NCI-H526 treated with DMSO at 0.1 percent for 48 hours (cell line): ENCODE measurements at places on chromosomes 2 and 18.

GRCh38 chr18:75074196-75075015, 134.5 kb downstream of the PTGR3 start:
- no peak for DNase-seq

DNA sequence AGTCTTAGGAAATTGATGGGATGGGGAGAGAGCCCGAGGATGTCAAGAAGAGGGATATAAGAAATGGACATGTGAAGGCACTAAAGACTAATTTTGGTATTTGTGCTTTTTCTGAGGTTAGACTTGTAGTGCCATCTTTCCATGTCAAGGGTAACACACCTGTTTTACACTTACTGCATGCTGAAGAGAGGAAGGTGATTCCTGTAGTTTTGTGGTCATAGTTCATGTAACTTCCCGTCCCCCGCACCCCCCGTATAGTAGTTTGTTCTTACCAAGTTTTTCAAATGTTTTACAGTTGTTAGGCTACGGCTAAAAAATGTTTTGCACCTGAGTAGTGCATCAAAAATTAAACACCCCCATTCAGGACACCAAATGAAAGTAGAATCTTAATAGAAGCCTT, 73.8 kb downstream of the CLIP4 start:
- DNase-seq = no peak

DNA sequence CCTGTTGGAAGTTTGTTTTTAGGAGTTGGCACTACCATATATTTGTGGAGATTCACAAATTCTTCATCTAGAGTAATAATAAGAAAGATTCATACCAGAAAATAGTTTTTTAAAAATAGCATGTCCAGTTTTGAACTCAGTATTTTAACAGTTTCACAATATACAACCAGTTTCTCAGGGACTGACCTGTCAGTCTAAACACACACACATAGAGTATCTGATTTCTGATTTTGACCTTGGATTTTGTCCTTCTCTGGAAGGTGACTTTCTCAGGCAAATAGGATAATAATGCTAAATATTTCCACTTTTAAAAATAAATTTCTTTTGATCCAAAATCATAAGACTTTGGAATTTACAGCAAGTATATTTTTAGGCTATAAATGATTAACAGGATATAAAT, 32.0 kb downstream of the MFSD6 start:
- no peak for DNase-seq

GRCh38 chr2:73899801-73900336, 7.1 kb downstream of the ACTG2 start:
- DNase-seq = no peak

- no peak for DNase-seq
Measured at GRCh38 chr2:32067549-32067948, 4.2 kb downstream of the SPAST start.

GRCh38 chr2:40477361-40477760, 25.5 kb upstream of the SLC8A1 start:
- no peak for DNase-seq

- DNase-seq = no peak
Measured at GRCh38 chr2:45799679-45800381, 148.4 kb downstream of the PRKCE start.

GRCh38 chr2:71614976-71615766, 161.8 kb downstream of the DYSF start:
- DNase-seq = no peak

GRCh38 chr18:2990956-2991640, 21.8 kb downstream of the LPIN2 start:
- DNase-seq = no peak

DNA sequence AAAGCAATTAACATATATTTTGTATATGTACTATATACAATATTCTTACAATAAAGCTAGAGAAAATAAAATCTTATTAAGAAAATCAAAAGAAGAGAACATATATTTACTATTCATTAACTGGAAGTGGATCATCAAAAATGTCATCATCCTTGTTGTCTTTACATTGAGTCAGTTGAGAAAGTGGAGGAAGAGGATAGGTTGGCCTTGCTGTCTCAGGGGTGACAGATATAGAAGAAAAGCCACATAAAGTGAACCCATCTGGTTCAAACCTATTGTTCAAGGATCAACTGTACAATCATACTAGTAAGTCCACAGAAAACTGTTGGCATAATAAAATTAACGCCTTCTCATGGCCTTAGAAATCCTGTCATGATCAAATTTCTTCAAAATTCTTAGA, 26.6 kb downstream of the SESTD1 start:
- DNase-seq = no peak

DNA sequence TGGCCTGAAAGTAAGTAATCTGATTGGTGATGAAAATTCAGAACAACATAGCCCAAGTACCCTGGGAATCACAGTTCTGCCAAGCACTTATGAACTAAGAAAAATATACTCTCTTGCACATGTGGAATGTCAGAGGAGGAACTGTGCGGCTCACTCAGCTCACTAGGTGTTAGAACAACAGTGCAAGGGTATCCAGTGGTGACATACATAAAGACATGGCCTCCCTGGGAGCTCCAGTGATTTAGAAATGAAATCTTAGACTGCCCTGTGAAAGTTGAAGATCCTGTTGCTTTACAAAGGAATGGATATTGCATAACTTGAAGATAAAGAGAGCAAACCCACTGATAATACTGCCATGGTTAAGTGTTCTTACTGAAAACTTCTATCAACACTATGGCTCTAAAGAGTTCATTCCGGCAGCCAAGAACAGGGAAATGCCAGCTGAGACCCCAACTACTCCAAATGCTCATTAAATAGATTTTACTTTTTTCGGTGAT, 246.2 kb downstream of the ARHGAP15 start:
- no peak for DNase-seq

DNA sequence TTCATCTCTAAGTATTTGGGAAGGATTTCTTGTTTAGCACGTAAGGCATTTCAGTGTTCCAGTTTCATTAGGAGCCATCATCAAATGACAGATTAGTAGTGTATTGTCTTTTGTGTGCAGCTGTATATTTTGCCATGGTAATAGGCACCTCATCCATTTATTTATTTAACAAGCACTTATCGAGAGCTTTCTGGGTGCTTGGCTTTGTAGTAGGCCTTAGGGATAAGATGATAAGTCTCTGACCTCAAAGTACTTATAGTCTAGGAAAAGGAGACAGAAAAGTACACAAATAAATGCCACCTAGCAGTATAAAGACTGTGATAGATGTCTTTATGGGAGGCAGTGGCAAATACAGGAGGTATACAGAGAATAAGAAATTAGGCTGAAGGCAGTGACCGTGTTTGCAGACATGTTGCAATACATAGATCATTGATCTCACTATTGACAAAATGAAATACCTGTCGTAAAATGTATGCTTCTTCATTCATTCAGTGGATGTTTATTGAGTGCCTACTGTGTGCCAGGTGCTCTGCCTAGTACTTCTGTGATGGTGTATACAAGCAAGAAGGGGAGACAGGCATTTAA, 265.9 kb downstream of the SETBP1 start:
- no peak for DNase-seq

GRCh38 chr18:27991391-27991790, 185.5 kb downstream of the CDH2 start:
- DNase-seq = no peak

- DNase-seq = no peak
Measured at GRCh38 chr2:7182525-7182924, 265.3 kb downstream of the RNF144A start.

GRCh38 chr2:191521608-191522208, 156.2 kb upstream of the NABP1 start:
- DNase-seq = peak; percentile 48

DNA sequence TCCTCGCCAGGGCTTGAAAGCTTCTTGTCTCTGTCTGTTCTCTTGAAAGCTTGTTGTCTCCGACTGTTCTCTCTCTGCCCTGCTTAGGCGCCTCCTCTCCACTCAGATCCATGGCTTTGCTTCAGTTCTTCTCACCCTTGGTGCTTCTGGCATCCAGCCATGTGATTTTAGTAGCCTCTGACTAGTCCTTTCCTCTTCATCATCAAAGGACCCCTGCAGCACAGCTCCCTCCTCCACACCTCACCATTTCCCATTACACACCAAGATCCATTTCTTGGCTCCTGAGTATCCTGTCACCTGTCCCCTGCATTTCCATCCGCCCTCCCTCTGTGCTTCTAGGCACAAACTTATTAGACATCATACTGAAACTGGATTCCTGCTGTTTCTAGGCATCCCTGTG, 59.4 kb downstream of the ZNF236 start:
- DNase-seq = no peak

DNA sequence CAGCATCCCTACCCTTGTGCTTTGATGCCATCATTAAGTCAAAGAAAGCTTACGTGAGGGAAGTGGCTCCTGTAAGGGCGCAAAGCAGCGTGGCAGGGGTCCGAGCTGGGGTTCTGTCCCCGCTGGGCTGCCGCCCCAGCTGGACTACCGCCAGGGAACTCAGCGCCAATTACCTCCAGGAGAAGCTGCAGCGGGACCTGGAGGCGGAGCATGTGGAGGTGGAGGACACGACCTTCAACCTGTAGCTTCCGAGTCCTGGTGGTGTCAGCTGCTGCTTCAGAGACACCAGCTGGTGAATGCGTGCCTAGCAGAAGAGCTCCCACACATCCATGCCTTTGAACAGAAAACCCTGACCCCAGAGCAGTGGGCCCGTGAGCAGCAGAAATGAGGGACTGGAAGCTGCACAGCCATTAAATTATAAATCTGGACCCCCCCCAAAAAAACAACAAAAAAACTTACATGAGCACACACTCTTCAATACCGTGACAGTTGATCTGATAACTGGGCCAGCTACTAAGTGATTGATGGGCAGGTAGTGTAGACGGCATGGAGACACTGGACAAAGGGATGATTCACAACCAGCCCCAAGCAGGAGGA, 20.1 kb upstream of the YES1 start:
- DNase-seq = no peak

DNA sequence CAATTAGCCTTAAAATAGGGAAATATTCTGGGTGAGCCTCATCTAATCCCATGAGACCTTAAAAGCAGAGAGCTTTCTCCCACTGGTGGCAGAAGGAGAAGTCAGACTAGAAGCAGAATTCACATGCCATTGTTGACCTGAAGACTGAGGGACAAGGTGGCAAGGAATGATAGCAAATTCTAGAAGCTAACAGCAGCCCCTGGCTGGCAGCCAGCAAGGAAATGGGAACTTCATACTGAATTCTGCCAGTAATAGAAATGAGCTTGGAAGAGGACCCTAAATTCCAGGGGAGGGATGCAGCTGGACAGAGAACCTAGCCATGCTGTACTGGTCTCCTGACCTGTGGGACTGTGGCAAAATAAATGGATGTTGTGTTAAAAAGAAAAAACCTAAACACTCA, 19.5 kb downstream of the B3GNT7 start:
- DNase-seq = no peak

GRCh38 chr2:74317701-74318100, 25.5 kb downstream of the SLC4A5 start:
- no peak for DNase-seq

DNA sequence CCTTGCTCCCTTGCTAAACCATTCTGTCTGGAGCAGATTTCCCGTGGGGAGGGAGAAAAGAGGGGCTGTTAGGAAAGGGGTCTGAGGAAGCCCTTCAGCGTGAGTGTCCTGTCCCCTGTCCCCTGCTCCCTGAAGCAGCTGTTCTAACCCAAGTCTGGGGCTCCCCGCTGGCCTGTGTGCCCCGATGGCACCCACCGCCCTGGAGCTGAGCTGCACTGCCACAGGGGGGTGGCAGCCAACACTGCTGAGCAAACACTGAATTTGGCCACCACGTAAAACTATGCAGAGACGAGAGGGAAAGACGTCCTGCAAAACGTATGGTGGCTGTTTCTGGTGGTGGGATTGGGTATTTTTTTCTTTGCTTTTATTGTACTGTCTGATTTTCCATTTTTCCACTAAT, 17.9 kb downstream of the KCNG2 start:
- DNase-seq = no peak

GRCh38 chr2:200172944-200173581, 133.4 kb upstream of the SPATS2L start:
- no peak for DNase-seq
